ENCODE measurements at places on chromosomes 3 and 15. TPM values are rescaled to one million over a fixed set of nuclear protein-coding genes. Genes with fewer than 3 reads are reported as not detected.

Gene HHLA2
- total RNA-seq: 4.9 TPM

Gene PP2D1
- not detected for total RNA-seq

Gene ABHD17C
- total RNA-seq: 28.2 TPM

Gene CCR5
- 5.3 TPM for total RNA-seq

Gene IFT80
- total RNA-seq: 37.7 TPM

GRCh38 chr3:8608791-8609467 is 35.7 kb downstream of the SSUH2 start:
- no peaks in the 10 kb centered on the region for H3K27me3 ChIP-seq
- H3K36me3 ChIP-seq: no peaks in the 10 kb centered on the region
- H3K27ac ChIP-seq: no peak overlapping the region
- DNase-seq: no peak
- no peak overlapping the region for H3K4me3 ChIP-seq

GRCh38 chr15:81337241-81337640 is 13.3 kb upstream of the STARD5 start:
- no peaks in the 10 kb centered on the region for H3K27me3 ChIP-seq
- peaks cover 5% of the 10 kb centered on the region for H3K4me1 ChIP-seq
- H3K27ac ChIP-seq: no peak overlapping the region
- no peak overlapping the region for H3K4me3 ChIP-seq

GRCh38 chr3:170327040-170327808 is 30.3 kb upstream of the SKIL start:
- peaks cover 6% of the 10 kb centered on the region for H3K4me1 ChIP-seq
- DNase-seq: no peak
- no peaks in the 10 kb centered on the region for H3K27me3 ChIP-seq
- H3K4me3 ChIP-seq: no peak overlapping the region
- H3K36me3 ChIP-seq: no peaks in the 10 kb centered on the region

DNA sequence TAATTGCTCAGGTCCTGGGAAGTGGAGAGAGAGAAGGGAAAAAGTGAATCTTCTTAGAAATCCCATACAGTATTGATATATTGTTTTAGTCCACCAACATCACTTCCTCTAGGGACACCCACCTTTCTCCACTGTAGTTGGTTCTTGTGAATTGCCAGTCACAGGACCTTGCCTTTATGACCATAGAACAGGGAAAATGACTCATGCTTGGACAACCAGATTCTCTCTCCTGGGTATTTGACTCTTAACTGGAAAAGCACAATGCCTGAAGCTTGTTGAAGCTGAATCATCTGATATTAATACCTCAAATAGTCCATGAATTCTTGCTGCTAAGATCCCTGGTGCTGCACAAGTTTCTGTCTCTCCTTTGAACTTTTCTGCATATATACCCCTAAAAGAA is 32.5 kb upstream of the DCLK3 start:
- no peaks in the 10 kb centered on the region for H3K36me3 ChIP-seq
- H3K4me1 ChIP-seq: no peaks in the 10 kb centered on the region
- no peaks in the 10 kb centered on the region for H3K27me3 ChIP-seq
- no peak overlapping the region for H3K4me3 ChIP-seq
- no peak for DNase-seq

DNA sequence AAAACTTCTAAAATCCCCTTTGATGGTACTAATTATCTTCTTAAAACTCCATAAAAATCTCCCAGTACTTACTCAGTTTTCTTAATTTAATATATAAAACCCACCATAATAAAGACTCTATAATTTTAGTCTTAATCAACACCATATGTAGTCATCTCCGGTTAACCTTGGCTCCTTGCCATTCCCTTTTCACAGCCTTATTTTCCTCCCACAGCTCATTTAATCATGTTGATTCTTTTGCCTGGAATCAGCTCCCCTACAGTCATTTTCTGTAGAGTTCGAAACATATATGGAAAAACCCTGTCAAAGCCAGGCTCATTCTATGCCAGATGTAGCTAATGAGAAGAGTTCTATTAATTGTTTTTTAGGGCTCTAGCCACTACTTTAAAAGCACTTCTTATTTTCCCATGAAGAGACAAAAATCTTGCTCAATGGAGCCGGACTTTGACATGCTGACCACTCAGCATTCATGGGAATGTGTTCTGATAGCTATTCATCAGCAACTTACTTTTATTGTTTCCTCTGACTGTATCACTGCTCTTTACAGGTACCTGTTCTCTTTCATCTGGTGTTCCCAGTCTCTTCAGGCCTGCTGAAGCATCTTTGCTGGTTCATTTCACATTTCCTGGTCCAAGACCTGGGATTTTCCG is 573.4 kb downstream of the NAALADL2 start:
- H3K4me3 ChIP-seq: no peak overlapping the region
- H3K27ac ChIP-seq: no peak overlapping the region
- no peak for DNase-seq
- no peaks in the 10 kb centered on the region for H3K4me1 ChIP-seq
- no peaks in the 10 kb centered on the region for H3K27me3 ChIP-seq

- H3K27ac ChIP-seq: no peak overlapping the region
- H3K4me1 ChIP-seq: peaks cover 5% of the 10 kb centered on the region
- no peaks in the 10 kb centered on the region for H3K36me3 ChIP-seq
Observed at GRCh38 chr3:160545504-160545871, 19.9 kb downstream of the KPNA4 start.

DNA sequence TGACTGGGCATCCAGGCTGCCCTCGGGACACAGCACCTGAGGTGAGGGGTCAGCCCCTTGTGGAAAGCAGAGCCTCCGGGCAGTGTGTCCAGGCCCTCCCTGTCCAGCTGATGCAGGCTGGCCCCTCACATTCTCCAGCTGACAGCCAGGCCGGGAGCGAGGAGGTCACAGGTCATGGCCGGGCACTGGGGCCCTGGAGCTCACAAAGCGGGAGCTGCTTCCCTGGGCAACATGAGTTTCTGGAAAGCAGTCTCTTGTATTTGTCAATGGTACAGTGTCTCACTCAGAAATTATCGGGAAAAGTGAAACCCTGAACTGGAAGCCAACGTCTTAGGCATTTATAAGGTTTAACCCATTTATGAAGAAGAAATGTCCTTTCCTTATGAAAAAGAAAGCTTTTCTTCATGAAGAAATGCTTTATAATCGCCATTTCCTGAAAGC is 118.5 kb downstream of the OPA1 start:
- DNase-seq: no peak
- no peak overlapping the region for H3K27ac ChIP-seq
- H3K4me3 ChIP-seq: no peak overlapping the region
- H3K27me3 ChIP-seq: no peaks in the 10 kb centered on the region

DNA sequence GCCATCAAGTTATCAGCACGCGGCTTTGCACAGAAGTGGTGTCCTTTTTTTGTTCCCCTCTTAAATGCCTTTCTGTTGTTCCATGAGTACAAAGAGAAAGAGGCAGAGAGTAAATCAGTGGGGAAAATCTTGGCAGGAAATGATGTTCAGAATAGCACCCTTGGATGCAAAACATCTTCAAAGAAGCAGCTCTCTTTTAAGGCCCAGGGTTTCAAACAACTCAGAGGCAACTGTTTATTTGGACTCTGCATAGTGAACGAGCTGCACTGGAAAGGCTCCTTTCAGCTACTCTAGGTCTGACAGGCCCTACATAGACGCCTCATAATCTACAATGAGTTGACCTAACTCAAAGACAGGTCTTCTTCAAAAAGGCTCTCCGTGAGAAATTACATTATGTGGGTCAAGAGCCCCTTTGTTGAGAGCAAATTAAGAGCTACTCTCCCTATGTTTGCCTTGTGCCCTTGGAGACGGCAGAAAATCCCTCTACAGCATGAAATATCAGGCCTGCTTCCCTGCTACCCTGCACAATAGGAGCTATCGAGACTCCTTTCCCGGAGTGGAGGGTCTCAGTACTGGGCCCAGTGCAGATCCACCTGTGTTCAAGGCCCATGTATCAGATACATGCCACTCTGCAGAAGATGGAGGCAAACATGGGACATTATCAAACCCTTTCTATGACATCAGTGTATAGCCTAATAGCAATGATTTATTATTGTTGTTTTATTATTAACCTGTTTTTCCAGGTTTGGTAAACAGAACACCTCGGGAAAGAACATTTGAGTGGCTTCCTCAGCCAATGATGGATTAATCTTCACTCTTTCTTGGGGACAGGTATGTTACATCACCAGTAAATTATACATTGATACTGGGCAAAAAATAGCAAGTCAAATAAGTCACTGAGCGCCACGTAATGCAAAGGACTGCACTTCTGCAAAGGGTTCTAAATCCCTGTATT is 53.1 kb downstream of the HEG1 start:
- no peak for DNase-seq
- H3K4me1 ChIP-seq: peaks cover 63% of the 10 kb centered on the region
- H3K27ac ChIP-seq: no peak overlapping the region
- no peak overlapping the region for H3K4me3 ChIP-seq
- no peaks in the 10 kb centered on the region for H3K27me3 ChIP-seq

DNA sequence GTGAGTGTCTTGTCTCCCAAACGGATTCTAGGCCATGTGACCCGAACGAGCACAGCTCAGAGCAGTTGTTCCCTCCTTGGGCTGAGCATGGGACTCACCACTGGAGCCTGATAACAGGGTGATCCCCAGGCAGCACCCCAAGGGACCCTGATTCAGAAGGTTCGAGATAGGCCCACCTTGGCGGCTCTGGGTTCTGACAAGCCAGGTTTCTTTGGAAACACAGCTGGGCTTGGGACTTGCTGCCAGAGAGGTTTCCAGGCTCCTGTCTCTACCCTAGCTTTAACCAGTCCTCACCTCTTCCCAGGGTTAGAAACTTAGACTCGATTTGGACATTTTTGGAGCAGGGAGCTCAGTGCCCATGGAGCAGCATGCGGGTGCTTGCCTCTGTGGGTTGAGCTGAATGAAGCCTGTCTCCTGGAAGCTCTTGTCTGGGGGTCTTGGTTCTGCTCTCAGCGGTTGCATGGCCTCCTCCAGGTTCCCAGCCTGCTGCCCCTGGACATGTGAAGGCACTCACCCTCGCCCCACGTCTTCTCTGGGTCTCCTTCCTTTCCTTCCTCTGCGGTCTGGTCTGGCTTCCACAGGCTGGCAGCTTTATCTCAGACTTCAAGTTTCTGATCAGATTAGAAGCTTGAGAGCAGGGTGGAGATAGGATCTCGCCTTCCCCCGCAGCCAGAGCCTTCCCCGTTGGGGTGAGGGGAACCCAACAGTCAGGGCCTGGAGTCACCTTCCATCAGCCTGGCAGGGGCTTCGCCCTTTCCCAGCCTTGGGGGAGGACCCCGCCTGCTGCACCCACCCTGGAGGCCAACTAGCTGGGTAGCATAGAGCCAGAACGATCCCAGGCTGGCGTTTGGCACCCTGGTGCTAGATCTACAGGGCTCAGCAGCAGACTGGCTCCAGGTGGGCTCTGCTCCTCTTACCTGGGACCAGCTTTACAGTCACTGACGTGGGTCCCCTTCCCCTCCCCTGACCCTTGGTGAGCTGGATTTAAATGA is 21.0 kb downstream of the PAQR5 start:
- H3K27me3 ChIP-seq: no peaks in the 10 kb centered on the region
- no peak overlapping the region for H3K4me3 ChIP-seq
- DNase-seq: no peak
- peaks cover 26% of the 10 kb centered on the region for H3K4me1 ChIP-seq

DNA sequence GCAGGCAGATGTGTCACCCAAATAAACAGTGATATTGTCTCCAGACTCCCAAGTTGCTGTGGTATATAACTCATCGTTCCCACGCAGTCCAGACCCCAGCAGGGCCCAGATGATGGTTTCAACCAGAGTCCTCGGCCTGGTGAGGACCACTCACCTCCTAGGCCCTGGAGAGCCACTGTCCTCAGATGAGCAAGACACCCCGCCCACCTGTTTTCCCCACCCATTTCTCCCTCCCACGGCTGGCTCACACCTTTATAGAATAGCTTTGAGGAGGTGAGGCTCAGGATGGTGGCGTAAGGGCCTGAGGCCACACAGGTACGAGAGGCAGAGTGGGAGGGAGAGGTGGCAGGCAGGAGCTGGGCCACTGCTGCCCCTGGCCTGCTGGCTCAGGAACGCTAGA is 7.5 kb downstream of the MESP1 start:
- H3K27me3 ChIP-seq: peaks cover 7% of the 10 kb centered on the region
- no peaks in the 10 kb centered on the region for H3K36me3 ChIP-seq
- H3K4me3 ChIP-seq: no peak overlapping the region
- H3K27ac ChIP-seq: no peak overlapping the region

- no peak overlapping the region for H3K4me3 ChIP-seq
- DNase-seq: no peak
- H3K27me3 ChIP-seq: no peaks in the 10 kb centered on the region
Observed at GRCh38 chr3:176969506-176969905, 227.8 kb downstream of the TBL1XR1 start.

DNA sequence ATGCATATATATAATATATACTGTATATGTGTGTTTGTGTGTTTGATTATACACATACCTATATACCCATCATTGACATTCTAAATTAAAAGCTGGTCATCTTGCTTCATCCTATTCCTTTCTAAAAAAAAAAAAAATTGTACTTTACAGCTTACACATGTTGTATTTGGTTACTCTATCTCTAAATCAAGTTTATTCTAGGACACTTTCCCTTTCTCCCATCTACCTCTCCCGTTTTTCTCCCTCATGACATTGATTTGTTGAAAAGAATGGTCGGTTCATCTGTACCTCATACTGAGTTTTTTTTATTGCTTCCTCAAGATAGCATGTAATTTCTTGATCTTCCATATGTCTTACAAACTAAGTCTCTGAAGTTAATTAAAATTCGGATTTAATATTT is 26.9 kb downstream of the GABPB1 start:
- no peak overlapping the region for H3K4me3 ChIP-seq
- H3K36me3 ChIP-seq: no peaks in the 10 kb centered on the region
- H3K4me1 ChIP-seq: no peaks in the 10 kb centered on the region
- no peaks in the 10 kb centered on the region for H3K27me3 ChIP-seq
- DNase-seq: no peak

DNA sequence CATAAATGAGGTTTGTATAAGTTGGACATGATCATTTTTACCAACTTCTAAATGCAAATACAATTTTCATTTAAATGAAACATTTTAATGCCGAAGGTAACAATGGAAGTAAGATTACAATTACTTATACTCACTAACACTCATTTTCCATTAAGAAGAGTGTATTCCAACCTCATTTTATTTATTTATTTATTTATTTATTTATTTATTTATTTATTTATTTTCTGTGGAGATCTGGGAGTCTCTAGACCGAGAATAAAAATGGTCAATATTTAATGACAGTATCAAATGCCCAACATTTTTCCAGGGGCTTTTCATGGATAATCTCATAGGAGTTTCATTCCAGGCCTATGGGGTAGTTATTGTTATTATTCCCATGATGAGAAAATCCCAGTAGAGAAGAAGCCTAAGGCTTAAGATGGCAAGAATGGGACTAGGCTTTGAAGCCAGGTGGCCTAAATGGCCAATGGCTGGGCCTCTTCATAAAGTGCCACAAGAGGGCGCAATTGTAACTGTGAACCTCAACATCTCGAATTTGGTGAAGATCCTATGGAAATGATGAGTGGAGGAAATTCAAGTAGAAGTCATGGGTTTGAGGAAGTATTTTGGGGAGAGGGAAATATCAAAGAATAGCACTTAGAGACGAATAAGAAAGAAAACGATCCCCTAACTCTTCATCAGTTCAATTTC is 21.3 kb downstream of the VGLL3 start:
- H3K36me3 ChIP-seq: no peaks in the 10 kb centered on the region
- H3K4me1 ChIP-seq: no peaks in the 10 kb centered on the region
- no peak for DNase-seq
- no peak overlapping the region for H3K4me3 ChIP-seq
- H3K27ac ChIP-seq: no peak overlapping the region
- H3K27me3 ChIP-seq: no peaks in the 10 kb centered on the region

- H3K27me3 ChIP-seq: no peaks in the 10 kb centered on the region
- no peaks in the 10 kb centered on the region for H3K4me1 ChIP-seq
- DNase-seq: no peak
- H3K36me3 ChIP-seq: no peaks in the 10 kb centered on the region
Observed at GRCh38 chr15:25761971-25762662, 101.0 kb downstream of the ATP10A start.
